A549 (cell line): ENCODE measurements at places on chromosomes 3 and 15. TPM values are rescaled to one million over a fixed set of nuclear protein-coding genes. Genes with fewer than 3 reads are reported as not detected.
A peak's percentile ranks its signal among the peaks of the same experiment; 100 is the strongest.

The PIF1 gene
- polyA plus RNA-seq: 24.9 to 25.4 TPM (median 25.3 TPM) in 3 replicates

The NEO1 gene
- 26.8 to 35.1 TPM (median 30.3 TPM) in 3 replicates for polyA plus RNA-seq

The ASB14 gene
- 0.03 TPM in 1 of 3 replicates, not detected in the others for polyA plus RNA-seq

The FANCI gene
- 96.1 to 101 TPM (median 96.6 TPM) in 3 replicates for polyA plus RNA-seq

The PSTPIP1 gene
- not detected in 3 replicates for polyA plus RNA-seq

The RTP3 gene
- polyA plus RNA-seq: not detected in 3 replicates

The FAM3D gene
- polyA plus RNA-seq: not detected in 3 replicates

The INKA1 gene
- 0.51 to 0.75 TPM (median 0.74 TPM) in 3 replicates for polyA plus RNA-seq

The TBL1XR1 gene
- 30.9 to 41.4 TPM (median 40.6 TPM) in 3 replicates for polyA plus RNA-seq

The TLR9 gene
- not detected in 3 replicates for polyA plus RNA-seq

The C2CD4A gene
- 0.10 to 0.32 TPM (median 0.21 TPM) in 3 replicates for polyA plus RNA-seq

The CLDN18 gene
- not detected in 3 replicates for polyA plus RNA-seq

DNA sequence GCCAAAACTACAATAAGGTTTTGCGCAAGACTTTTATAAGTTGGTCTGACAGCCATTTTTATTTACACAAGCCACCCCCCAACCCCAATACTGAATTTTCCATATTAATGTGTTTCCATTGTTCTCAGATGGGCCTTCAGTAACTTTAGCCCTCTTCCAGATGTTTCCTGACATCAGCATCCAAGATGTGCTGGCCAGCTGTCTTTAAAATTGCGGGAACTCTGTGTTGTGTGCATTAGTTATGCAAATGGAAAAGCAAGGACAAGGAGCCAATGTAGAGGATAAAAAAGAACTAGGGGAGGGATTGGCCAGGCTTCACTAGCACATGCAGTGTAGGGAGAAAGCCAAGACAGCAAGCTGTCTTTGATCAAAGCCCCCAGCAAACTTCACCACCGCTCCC lies 45.4 kb downstream of the COMMD2 start:
- no peak for DNase-seq

DNA sequence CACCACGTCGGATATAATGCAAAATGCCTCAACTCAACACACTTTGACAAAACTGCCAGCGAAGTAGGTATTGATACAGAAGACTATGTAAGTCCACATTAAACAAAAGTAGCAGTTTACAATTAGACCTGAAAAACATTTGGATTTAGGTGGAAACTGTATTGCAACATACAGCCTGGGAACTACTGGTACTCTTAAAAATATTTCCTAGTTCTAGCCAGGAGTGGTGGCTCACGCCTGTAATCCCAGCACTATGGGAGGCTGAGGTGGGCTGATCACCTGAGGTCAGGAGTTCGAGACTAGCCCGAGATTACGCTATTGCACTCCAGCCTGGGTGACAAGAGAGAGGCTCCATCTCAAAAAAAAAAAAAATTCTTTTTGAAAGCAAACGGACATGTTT lies 246.2 kb downstream of the ZBTB20 start:
- DNase-seq: no peak

DNA sequence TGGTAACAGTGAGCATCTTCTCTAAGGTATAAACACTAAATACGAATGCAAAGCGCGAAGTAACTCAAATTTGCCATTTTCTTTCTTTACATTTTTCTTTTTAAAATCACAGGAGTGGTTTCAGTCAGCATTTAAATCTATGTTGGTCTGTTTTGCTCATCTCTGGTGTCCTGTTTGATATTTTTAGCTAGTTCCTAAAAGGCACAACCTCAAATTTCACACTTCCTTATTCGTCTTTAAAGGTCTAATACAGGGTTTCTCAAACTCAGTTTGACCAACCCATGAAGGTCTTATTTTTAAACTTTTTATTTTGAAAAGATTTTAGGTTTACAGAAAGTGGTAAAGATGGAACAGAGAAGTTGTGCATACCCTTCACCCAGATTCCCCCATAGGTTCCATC lies 201.1 kb downstream of the MAGI1 start:
- no peak for DNase-seq

GRCh38 chr15:75163150-75163564 lies 38.5 kb upstream of the C15orf39 start:
- no peak for DNase-seq

DNA sequence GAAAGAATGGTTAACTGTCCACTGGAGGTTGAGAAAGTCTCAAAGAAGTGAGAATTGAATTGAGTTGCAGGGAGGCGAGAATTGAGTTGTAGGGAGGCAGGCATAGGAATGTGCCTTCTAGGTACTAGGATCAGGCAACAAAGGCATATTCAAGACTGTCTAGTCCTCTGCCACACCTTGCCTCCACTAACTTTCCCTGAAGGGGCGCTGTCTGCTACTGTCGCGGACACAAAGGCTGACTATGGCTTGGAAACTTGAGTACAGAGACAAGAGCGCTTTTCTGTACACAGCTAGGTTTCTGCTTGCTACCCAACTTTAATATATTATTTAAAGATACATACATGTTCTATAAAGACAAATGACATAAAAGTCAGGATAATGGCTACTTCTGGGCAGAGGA lies 10.4 kb upstream of the FBXL22 start:
- no peak for DNase-seq

DNA sequence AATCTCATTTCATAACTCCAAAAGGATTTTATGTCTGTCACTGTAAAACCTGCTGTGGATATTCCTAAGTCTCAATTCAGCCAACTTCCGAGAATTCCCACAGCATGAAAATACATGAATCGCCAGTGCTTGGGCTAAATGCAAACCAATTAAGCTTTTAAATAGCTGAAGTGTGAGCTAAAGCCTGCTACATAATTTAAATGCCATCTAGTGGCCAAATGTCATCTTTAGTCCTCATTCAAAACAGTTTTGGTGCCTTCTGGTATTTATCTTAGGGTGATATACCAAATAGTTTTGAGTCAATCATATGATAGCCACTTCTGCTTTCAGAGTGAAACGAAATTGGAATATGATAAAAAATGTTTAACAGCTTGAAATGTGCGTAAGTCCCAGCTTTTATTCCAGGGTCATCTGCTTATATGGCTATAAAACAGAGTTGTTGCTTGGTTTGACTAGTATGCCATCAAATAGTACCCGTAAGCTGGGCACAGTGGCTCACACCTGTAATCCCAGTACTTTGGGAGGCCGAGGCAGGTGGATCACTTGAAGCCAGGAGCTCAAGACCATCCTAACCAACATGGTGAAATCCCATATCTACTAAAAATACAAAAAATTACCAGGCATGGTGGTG lies 41.8 kb upstream of the CCNL1 start:
- DNase-seq: peak; percentile 57

DNA sequence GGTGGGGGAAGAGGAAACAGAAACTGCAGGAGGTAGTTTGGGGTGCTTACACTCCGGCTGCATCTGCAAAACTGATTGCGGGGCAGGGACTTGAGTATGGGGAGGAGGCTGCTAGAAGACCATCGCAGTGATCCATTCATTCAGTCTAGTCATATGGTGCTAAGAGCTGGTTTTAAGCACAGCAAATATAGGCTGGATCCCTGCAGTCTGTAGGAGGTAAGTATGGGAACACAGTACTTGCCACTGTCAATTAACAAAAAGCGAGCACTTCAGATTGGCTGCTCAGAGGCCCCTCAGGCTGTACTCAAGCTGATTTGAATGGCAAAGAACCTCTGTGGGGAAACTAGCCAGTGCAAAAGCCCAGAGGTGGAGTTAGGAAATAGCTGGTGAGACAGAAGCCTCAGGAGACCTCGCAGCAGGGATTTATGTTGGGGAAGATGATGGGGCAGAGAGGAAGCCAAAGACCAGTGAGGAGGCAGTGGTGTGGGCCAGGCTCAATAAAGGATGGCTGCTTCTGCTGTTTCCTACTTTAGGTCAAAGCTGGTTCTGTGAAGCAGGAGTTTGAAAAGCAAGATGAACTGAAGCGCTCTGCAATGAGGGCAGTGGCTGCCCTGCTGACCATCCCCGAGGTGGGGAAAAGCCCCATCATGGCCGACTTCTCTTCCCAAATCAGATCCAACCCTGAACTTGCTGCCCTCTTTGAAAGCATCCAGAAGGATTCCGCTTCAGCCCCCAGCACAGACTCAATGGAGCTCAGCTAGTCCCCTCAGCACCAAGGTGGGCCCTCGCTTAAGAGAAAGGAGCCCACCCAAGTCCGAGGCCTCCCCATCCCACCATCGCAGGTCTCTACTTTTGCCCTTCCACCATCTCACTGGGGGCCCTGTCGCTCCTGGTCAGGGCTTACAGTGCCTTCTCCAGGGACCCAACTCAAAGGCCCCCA lies 7.9 kb downstream of the RPL32 start:
- DNase-seq: no peak

- DNase-seq: no peak
Measured at GRCh38 chr3:53132347-53132746, 2.1 kb upstream of the RFT1 start.

DNA sequence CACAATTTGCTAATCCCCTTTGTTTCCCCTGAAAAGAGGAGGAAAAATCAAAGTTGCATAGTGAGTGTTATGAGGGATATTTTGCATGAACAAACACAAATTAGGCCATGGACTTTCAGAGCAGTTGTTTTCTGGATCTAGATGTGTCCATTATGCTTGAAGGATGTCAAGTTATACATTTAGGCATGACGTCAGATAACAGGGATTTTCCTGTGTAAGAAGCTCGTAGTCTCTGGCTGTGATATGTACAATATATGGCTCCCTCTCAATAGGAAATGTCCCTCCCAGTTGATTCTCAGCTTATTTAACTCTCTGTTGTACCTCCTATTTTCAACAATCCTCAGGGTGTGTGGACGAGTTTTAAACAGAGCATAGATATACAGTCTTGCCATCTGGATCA lies 171.0 kb downstream of the RBMS3 start:
- DNase-seq: no peak

DNA sequence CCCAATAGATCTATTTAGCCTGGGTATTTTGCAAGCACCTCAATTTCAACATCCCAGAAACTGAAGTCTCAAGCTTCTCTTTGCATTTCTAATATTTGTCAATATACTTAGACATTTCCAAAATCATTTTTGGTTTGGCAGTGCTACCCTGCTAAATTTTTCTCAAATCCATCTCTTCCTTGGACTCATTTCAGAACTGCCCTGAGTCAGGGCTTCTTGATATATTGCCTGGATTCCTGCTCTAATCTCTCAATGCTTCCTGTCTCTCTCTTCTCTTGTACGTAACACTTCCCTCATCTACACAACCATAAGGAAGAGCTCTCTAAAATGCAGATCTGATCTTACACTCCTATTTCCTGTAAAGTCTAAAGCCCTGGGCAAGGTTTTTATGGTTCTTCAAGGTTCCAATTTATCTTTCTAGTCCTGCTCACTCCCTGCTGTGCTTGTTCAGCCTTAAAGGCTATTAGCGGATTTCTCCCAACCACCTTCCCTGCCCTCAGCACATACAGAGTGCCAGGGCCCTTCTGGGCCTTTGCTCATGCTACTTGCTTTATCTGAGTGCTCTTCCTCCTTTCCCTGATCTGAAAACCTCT lies 53.0 kb upstream of the MME start:
- no peak for DNase-seq

- no peak for DNase-seq
Measured at GRCh38 chr3:112781599-112781998, 65.1 kb downstream of the CD200R1L start.

- DNase-seq: no peak
Measured at GRCh38 chr3:39882111-39882510, 72.7 kb downstream of the MYRIP start.

- no peak for DNase-seq
Measured at GRCh38 chr3:180409883-180410282, 192.1 kb upstream of the TTC14 start.

DNA sequence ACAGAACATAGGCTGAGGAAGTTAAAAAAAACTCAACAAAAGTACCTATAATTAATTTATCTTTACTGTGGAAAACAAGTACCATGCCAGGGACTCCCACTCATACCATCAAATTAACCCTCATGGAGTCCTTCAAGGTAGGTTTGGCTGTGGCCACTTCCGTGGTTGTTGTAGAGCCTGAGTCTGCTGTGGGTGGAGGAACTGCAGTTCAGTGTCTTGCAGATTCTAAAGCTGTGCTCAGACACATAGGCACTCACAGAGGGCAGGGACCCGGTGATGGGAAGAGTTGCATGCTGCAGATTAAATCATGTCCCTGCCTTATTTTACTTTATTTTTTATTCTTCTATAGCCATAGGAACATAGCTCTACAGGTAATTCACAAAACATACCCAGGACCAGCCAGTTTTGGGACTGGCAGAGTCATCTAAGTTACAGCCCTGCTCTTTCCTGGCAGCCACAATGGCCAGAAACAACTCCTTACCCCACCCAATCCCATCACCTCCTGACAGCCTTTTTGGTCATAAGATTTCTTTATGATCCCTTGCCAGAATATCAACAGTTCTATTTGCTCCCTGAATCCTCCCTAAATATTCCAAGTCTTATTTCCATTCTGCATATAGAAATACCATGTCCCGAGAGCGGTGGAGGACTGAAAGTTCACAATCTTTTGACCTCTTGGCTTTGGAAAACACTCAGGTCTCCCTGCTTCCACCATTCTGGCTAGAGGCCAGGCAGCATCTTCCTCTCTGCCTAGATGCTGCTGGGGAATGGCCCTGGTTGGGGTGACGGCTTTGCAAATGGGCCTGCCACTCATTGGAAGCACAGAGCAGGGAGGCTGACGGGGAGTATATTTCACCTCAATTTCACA lies 193.7 kb downstream of the CHST2 start:
- no peak for DNase-seq

- DNase-seq: no peak
Measured at GRCh38 chr3:41997702-41998550, 36.0 kb upstream of the ULK4 start.
